Activated T-cell treated with anti-CD3 and anti-CD28 coated beads, Interleukin-2, amount 50 U/mL, for 72 hours (primary cell): ENCODE measurements at places on chromosomes 2 and 18.

DNA sequence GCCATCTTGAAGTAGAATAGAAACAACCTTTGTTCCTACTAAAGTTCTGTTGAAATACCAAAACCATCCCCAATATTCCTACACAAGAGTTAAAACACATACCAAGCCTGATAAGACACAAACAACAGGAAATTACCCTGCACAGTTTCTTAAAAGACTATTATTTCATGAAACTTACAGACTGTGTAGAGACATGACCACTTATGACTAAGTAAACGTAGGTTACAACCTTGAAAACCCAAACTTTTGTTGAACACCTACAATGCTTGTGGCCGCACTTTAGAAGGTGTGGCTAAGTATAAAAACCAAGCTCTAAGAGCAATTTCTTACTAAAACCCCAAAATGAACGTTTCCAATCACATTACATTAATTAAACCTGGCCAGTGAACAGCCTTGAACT lies 2.0 kb downstream of the SMAD2 start:
- DNase-seq: peak; percentile 54

DNA sequence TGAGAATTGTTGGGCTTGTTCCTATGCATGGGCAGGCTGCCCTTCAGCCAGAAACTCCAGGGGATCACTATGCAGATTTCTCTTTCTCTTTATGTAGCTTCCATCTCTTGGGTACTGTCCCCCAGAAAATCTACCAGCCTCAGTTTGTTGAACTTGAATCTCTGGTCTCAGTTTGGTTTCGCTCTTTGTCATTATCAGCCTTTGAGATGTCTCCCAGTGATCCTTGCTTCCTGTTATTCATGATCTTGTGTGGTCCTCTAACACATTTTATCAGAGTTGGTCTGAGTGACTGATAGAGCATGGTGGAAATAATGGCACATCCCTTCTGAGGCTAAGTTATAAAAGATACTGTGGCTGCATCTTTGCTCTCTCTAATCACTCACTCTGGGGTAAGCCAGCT lies 7.8 kb downstream of the TMEM87B start:
- DNase-seq: no peak

DNA sequence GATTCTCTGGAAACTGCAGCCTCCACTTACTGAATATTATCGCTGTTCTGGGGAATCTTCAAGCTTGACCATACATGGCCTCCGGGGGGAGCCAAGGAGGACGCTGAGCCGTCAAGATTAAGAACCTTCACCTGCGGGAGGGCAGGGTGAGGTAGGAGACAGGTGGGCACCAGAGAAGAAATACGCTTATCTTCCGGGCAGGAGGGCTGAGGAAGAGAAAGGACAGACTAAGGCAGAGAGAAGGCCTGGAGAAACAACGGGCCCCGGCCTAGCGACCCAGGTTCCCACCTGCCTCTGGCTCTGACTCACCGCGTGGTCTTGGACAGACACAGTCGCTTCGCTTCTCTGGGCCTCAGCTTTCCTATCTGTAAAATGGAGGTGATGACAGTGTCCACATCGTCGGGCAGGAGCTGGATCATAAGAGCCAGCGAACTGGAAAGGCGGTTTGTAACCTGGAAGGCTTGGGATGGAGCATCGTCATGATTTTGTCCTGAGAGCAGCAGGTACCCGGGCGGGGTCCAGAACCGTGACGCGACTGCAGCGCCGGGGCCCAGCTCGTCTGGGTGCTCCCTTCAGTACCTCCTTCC lies 659 bp downstream of the ZNF142 start:
- peak; percentile 47 for DNase-seq

GRCh38 chr18:1658908-1659566 lies 754.4 kb downstream of the ADCYAP1 start:
- DNase-seq: no peak

DNA sequence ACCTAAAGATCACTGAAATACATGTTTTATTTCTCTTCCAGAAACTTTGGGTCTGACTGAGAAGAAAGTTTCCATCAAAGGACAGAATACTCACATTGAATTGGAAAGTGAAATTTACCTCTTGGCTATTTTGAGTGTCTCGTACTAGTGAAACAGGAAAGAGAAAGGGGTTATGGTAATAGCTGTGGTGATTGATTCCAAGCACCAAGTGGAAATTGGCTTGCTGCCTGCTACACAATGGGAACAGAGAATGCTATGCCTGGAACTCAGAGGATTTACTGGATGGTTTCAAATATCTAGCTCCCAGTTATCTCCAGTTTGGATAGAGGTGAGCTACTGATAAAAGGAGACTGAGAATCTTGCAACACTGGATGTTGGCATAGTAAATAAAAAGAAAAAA lies 492.8 kb upstream of the FSIP2 start:
- DNase-seq: no peak

GRCh38 chr2:241857572-241858121 lies 1.0 kb downstream of the PDCD1 start:
- DNase-seq: no peak

DNA sequence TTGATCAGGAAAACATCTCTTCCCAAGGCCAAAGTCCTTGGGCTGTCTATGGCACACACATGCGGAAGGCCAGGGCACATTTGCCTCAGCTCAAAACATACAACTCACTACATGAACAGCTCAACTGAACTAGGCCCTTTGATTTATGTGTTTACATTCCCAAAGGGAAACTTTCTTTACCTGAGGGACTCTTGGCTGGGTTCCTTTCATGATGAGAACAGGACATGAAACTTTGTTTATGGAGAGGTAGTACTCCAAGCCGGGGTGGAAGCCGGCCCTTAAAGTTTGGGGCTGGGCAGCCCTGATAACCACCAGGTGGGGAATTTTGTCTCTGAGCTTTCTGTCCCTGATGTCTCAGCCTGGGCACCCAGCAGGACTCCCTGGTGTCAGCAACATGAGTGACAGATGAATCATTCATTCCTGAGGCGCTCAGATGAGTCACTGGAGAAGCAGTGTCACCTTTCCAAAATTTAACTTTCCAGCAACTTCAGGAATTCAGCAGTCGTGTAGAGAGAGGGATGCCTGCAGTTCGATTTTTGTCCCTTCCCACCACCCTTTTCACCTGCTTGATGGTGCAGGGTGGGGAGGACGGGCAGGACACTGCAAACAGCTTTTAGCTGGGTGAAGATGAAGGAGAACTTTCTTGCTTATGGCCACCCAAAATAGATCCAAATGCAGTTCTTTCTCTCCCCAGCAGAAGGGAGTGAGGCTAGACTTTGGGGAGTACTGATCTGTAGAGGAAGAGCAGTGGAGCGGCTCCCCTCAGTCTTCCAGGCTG lies 331.6 kb downstream of the DYSF start:
- DNase-seq: no peak

DNA sequence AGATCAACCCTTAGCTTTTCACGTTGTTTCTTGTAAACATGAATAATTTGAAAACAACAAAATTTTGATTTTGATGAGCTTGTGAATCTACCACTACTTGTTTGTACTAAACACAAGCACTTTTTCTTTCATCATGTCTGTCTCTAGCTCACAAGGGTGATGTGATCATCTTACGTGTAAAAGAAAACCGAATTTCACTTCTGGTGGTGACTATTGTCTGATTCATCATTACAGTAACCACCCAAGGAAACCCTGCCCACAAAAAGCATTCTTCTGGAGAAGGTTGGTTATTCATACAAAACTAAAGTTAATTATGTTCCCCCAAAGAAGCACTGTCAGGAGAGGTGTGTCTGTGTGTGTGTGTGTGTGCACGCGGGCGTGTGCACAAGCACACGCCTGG lies 285.4 kb downstream of the ZNF516 start:
- peak; percentile 49 for DNase-seq

- DNase-seq: peak; percentile 76
Observed at GRCh38 chr2:25672494-25673299, 680 bp downstream of the DTNB start.

GRCh38 chr2:16127276-16127940 lies 187.1 kb downstream of the MYCN start:
- DNase-seq: no peak

GRCh38 chr2:96579422-96579821 lies 42.9 kb downstream of the ARID5A start:
- DNase-seq: no peak

GRCh38 chr2:25197336-25198208 lies 29.2 kb upstream of the POMC start:
- no peak for DNase-seq

DNA sequence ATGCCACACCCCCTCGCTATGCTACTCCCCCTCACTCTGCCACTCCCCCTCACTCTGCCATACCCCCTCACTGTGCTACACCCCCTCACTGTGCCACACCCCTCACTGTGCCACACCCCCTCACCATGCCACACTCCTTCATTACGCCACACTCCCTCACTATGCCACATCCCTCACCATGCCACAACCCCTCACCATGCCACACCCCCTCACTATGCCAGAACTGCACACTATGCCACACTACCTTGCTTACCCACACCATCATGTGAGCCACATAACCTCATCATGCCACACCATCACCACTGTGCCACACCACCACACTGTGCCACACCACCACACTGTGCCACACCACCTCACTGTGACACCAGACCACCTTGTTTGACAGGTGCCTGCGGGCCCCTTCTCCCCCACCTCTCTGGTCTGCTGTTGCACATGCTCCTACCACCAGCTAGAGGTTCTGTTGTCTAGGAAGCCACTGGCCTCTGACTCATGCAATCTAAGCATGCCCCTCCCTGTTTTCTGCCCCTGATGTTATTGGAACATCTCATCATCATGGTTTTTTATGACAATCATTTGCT lies 22.0 kb downstream of the MARCHF4 start:
- DNase-seq: peak; percentile 73

- no peak for DNase-seq
Observed at GRCh38 chr2:100845141-100845991, 25.4 kb downstream of the NPAS2 start.

- DNase-seq: no peak
Observed at GRCh38 chr18:35038881-35039491, 2.2 kb upstream of the MAPRE2 start.

DNA sequence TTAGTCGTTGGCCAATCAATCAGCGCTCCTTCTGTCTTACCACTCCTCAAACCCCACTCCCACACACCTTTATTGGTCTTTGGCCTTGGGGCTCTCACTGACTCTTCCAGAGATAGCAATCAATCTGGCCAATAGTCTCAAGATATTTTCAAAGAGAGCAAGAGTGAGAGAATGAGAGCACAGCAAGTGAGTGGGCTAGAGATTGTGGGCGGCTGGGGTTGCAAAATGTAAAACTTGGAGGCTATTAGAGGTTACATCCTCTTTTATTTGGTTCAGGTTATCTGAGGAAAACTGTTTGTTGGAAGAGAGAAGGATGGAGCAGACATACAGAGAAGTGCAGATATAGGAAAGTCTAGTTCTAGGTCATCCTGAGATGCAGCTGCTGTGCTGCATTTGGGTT lies 32.8 kb downstream of the TACR1 start:
- no peak for DNase-seq

GRCh38 chr2:177474301-177474700 lies 81.7 kb downstream of the AGPS start:
- DNase-seq: no peak

DNA sequence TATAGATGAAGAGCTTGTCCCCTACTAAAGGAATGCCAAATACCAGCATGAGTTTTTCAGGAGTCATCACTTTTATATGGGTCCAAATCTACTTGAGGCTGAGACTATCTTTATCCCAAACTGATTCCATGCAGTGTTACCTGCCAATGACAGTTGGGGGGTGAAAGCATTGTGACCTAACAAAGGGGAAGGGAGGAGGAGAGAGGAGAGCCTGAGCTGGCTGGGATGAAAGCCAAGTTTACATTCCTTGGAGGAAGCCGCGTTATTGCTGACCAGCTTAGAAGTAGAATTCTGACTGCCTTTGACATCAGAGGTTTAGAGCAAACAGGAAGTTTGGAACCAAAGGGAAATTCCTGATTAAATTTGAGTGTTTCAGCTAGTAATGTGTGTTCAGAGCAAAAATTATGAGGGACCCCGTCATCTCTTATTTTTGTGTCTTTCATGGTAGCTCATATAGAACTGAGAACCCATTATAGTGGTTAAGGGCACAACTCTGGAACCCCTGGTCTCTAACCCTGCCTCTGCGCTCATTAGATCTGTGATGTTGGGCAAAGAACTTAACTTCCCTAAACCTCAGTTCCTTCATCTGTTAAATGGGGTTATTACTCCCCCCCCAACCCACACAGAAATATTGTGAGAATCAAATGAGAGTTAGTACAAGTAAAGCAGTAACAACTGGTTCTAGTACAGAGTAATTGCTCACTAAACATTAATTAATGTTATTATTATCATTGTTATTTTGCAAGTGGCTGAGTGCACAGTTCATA lies 199.3 kb upstream of the EPAS1 start:
- DNase-seq: no peak

DNA sequence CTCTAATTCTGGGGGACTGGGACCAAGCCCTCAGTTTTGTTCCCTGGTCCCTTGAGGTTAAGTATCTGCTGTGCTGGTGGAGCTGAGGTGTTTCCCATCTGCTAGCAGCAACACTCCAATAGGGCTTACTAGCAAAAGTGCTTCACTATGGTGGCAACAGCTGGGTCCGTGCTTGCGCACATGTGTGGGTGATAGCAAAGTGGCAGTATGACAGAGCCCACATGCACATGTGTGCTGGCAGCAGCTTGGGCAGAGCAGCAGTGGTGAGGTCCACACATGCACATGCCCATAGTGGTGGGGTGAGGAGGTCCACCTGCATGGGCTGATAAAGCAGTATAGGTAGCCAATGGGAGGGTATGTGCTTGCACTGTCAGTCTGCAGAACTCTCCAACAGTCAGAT lies 1723.7 kb downstream of the SUCLG1 start:
- no peak for DNase-seq

GRCh38 chr2:208285853-208286252 lies 19.8 kb downstream of the PIKFYVE start:
- no peak for DNase-seq

GRCh38 chr2:136239079-136239685 lies 121.2 kb upstream of the CXCR4 start:
- peak; percentile 29 for DNase-seq

DNA sequence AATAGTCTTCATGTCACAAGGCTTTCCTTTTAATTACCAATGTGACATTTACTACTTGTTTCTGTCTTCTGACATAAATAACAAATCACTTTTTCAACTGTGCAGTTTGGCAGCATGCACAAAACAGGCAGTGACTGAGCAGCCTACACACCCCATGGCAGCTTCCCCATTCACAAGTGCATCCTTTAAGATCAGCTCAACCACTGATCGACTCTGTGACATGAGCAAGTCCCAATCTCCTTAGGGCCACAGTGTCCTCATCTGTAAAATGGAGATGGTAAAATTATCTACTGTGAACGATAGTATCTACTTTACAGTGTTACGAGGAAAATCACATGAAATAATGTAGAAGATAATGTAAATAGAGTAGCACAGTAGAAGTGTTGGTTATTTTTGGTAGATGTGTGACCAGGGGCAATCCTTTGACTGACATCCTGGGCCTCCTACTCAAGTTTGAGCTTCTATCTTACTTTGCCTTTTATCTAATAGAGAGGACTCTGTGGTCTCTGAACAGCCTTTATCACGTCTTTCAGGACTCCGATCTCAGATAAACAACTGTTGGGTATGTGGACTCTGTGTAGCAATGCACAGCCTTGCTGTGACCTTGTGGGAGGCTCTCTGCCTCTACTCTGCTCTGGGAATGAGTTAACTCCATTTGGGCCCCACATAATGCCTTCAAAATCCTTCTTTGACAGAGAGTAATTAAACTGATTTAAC lies 120.6 kb downstream of the PIGN start:
- no peak for DNase-seq

- DNase-seq: no peak
Observed at GRCh38 chr2:232622563-232622962, 10.8 kb upstream of the EFHD1 start.

- no peak for DNase-seq
Observed at GRCh38 chr2:212940816-212941215, 210.6 kb downstream of the IKZF2 start.

- peak; percentile 30 for DNase-seq
Observed at GRCh38 chr2:96773922-96774321, 13.2 kb downstream of the CNNM4 start.

GRCh38 chr2:45205985-45206384 lies 196.7 kb upstream of the SIX2 start:
- no peak for DNase-seq
